Cardiac muscle cell (in vitro differentiated cells and primary cell): ENCODE measurements at places on chromosomes 12 and 14. TPM values are rescaled to one million over a fixed set of nuclear protein-coding genes. Genes with fewer than 3 reads are reported as not detected.
A peak's percentile ranks its signal among the peaks of the same experiment; 100 is the strongest.

- H3K36me3 ChIP-seq: no peaks in the 10 kb centered on the region
- H3K27ac ChIP-seq: no peak overlapping the region
- no peak for DNase-seq
- H3K4me1 ChIP-seq: peaks cover 17% of the 10 kb centered on the region
- H3K27me3 ChIP-seq: no peaks in the 10 kb centered on the region
Measured at GRCh38 chr14:75268633-75269550, 9.7 kb upstream of the FOS start.

- H3K27ac ChIP-seq: no peak overlapping the region
- no peak for DNase-seq
- no peaks in the 10 kb centered on the region for H3K36me3 ChIP-seq
Measured at GRCh38 chr14:86052868-86053267, 522.9 kb downstream of the FLRT2 start.

GRCh38 chr12:92540782-92541423 is 161.9 kb upstream of the PLEKHG7 start:
- no peaks in the 10 kb centered on the region for H3K36me3 ChIP-seq
- no peaks in the 10 kb centered on the region for H3K27me3 ChIP-seq
- peaks cover 22% of the 10 kb centered on the region for H3K4me1 ChIP-seq
- H3K4me3 ChIP-seq: no peak overlapping the region
- no peak for DNase-seq
- peak overlapping the region; percentile 41 for H3K27ac ChIP-seq

- no peak for DNase-seq
- H3K4me1 ChIP-seq: peaks cover 4% of the 10 kb centered on the region
- H3K4me3 ChIP-seq: no peak overlapping the region
- H3K27ac ChIP-seq: no peak overlapping the region
Measured at GRCh38 chr14:28707814-28708213, 58.8 kb upstream of the FOXG1 start.

- H3K27me3 ChIP-seq: no peaks in the 10 kb centered on the region
- H3K4me3 ChIP-seq: no peak overlapping the region
- H3K27ac ChIP-seq: no peak overlapping the region
- no peaks in the 10 kb centered on the region for H3K4me1 ChIP-seq
- no peak for DNase-seq
Measured at GRCh38 chr12:51994959-51995358, 11.8 kb upstream of the TAMALIN start.

DNA sequence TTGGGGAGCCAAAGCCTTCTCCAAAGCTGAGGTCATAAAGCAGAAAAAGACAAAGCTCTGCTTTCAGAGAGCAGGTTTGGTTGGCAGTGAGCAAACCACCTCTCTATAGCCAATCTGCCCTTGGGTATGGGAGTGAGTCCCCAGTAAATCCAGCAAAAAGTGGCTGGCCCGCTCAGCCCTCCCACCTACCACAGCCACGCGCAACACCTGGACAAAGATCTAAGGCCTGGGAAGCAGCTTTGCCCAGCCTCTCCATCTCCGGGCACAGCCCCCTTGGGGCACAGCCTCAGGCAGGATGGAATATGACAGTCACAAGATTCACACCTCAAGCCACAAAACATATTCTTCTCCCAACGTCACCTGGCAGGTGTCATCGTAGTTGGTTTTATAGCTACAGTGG is 211.7 kb upstream of the EEA1 start:
- H3K4me1 ChIP-seq: no peaks in the 10 kb centered on the region
- no peaks in the 10 kb centered on the region for H3K36me3 ChIP-seq
- H3K27ac ChIP-seq: no peak overlapping the region
- H3K27me3 ChIP-seq: no peaks in the 10 kb centered on the region

DNA sequence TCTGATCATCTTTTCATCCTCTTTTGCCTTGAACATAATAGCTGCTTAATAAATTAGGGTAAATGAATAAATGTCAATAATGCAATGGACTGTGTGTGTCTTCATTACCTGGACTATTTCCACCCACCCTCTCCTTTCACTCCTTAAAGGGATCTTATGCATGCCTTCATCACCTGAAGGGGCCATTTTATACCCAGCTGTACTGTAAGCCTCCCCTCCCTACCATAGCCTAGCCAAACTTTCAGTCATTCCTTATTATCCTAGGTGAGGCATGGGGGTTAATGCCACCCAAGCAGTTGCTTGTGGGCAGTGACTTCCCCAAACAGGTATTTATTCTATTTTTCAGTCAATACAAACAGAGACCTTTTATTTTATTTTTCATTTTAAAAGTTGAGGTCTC is 127.8 kb upstream of the PARP11 start:
- DNase-seq: no peak
- H3K36me3 ChIP-seq: no peaks in the 10 kb centered on the region
- no peak overlapping the region for H3K27ac ChIP-seq
- H3K27me3 ChIP-seq: no peaks in the 10 kb centered on the region
- H3K4me3 ChIP-seq: no peak overlapping the region
- H3K4me1 ChIP-seq: no peaks in the 10 kb centered on the region

Gene DPPA3
- polyA plus RNA-seq: not detected in 2 replicates

Gene DIP2B
- polyA plus RNA-seq: 15.5 and 17.7 TPM in 2 replicates

Gene PTCSC3
- not detected in 2 replicates for polyA plus RNA-seq

Gene TMEM229B
- 0.09 and 0.37 TPM in 2 replicates for polyA plus RNA-seq

DNA sequence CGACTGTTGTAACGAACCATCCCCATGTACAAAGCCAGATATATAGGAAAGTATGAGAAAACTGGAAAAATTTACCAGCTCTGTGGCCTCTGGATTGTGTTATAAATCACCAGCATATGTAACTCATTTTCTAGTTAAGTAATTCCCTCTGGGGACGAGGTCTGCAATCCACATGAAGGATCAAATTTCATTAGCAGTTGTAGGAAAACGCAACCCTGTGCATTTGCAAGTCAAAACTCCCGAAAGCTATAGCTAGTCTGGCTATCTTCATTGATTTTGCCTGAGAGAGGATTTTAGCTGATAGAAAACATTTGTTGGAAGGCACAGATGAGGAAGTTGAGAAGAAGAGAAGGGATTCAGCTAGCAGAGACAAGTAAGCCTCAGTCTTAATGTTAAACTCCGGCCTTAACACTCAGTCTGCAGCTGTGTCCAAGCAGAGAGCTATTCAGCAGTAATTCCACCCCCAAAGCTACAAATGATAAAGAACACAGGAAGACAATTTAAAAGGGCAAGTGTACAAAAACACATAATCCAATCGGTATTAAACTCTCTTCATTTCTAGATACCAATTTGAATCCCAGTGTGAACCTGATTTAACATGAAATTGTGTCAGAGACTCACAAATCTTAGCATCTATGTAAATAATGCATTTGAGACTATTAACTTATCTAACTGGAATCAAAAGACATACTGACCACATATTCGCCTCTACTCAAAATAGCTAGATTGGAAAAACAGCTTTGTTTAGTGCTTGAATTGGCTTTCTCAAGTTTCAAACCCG is 54.2 kb upstream of the CERS5 start:
- peak overlapping the region; percentile 95 for H3K27ac ChIP-seq
- no peaks in the 10 kb centered on the region for H3K36me3 ChIP-seq
- H3K4me1 ChIP-seq: peaks cover 15% of the 10 kb centered on the region
- no peaks in the 10 kb centered on the region for H3K27me3 ChIP-seq

DNA sequence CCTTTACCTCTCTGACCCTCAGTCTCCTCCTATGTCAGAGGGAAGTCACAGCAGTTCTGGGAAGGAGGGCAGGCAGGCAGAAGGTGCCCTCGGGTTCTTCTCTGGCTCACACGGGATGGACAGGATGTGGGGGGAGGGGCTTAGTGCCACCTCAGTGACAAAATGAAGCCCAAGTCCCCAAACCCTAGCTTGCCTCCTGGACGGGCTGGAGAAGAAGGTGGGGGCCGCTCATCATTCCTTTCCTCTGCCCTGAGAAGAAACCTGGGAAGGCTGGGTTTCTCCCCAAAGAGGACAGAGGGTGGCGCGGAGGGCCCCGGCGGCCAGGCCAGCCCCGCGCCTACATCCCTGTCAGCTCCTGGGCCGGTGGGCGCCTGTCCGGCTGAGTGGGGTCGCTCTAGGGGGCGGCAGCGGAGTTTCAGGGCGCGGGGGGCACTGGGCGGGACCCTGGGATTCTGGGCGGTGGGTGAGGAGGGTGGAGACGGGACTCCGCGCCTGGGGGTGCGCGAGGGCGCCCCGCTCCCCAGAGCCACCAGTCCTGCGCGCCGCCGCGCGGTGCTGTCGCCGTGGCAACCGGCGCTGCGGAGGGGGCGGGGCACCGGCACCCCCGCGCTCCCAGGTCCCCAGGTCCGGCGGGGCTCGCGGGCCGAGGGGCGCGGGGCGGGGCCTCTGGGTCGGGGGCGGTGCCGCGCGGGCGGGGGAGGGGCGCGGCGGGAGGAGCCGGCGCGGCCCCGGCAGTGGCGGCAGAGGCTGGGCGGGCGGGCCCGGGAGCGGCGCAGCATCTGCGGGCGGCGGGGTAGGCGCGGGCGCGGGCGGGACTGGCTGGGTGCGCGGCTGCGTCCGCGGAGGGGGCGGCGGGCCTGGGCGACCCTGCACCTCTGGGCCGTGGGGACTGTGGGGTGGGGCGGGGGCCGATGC is at the start of gene TMEM121:
Gene TMEM121, plus strand, starts transcription at position 723 of the 915 bp plus-strand sequence. CDS start 2,252 bp downstream, outside the sequence.
- H3K36me3 ChIP-seq: no peaks in the 10 kb centered on the region
- no peaks in the 10 kb centered on the region for H3K4me1 ChIP-seq

Gene REP15
- not detected in 2 replicates for polyA plus RNA-seq

- DNase-seq: no peak
- H3K27ac ChIP-seq: no peak overlapping the region
- no peaks in the 10 kb centered on the region for H3K4me1 ChIP-seq
- no peaks in the 10 kb centered on the region for H3K36me3 ChIP-seq
- no peak overlapping the region for H3K4me3 ChIP-seq
Measured at GRCh38 chr14:50551877-50552276, 8.1 kb upstream of the ATL1 start.

Gene B3GNT4
- 0.89 and 2.2 TPM in 2 replicates for polyA plus RNA-seq

Gene COX8C
- 0.56 and 1.2 TPM in 2 replicates for polyA plus RNA-seq
